ENCODE measurements at places on chromosomes 5 and 9.

- peak; percentile 34 for DNase-seq
Observed at GRCh38 chr5:176366232-176366894, 1.1 kb downstream of the ARL10 start.

GRCh38 chr5:169837686-169838085 lies 142.6 kb downstream of the INSYN2B start:
- DNase-seq = no peak

- peak; percentile 70 for DNase-seq
Observed at GRCh38 chr9:87557996-87558395, 60.3 kb downstream of the DAPK1 start.

GRCh38 chr5:8585230-8586018 lies 716.5 kb downstream of the MTRR start:
- no peak for DNase-seq

GRCh38 chr5:144548936-144549335 lies 378.3 kb downstream of the KCTD16 start:
- DNase-seq = no peak

GRCh38 chr5:168234133-168234532 lies 57.3 kb upstream of the WWC1 start:
- no peak for DNase-seq

DNA sequence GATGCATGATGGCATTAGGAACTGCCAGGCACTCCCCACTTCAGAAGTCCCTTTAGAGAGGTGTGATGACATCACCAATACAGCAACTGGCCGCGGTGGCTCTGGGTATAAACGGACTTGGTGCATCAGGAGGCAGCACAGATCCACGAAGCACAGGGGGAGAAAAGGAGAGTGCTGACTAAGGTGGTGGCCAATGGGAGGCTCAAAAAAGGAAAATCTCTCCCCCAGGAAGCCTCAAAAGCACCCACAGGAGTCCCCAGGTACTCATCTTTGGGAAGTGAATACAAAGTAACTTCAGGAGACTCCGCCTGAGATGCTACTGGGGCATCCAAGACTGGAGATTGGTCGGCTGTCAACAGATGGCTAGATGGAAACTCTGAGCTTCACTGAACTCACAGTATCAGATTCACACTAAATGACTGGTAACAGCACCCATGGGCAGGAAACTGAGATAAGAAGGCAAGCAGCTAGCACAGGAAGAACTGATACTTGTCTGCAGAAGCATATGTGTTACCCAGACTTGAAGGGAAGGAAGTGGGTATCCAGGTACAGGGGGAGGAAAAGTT lies 7.6 kb downstream of the TTC39B start:
- DNase-seq = no peak

GRCh38 chr5:157747766-157748700 lies 4.5 kb downstream of the LSM11 start:
- DNase-seq = no peak

- peak; percentile 16 for DNase-seq
Observed at GRCh38 chr5:172549696-172550095, 91.4 kb upstream of the NEURL1B start.

DNA sequence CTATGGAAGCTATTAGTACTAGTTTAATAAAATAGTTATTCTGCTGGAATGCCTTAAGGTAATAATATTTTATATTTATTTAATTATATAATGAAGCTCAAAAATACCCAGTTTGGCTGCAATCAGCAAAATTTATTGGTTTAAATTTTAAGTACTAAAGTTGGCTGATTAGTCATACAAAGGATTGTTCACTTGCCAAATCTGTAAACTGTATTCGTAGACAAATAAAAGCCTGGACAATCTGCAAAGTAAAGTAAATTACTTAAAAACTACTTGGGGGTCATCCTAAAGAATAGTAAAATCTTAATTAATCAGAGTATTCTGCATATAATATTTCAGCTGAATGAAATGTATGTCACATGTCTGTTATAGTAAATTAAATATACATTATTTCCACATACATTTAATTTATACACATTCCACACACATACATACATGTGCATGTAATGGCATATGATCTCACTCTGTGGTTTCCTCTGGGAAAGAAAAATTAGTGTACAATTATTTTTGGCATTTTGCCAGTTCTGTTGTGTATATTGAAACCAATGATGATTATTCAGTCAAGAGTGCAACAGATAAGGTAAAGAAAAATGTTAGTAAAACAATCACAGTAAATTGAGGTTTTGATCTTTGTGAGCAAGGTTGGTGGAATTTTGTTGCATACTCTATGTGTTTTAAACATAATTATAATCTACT lies 455.9 kb downstream of the CDH9 start:
- DNase-seq = no peak

DNA sequence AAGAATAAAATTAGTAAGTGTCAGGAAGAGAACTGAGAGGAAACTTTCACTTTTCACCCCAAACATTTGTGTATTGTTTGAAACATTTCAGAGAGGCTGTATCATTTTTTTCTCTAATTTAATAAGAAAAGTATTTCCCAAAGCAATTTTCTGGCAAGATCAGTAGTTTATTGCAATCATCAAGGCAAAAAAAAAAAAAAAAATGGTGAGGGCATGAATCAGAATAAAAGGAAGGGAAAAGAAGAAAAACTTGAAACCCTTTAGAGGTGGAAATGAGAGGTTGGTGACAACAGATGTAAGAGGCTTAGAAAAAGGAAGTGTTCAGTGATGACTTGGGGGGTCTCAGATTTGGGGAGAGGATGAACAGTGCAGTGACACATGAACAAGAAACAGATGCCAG lies 13.3 kb downstream of the SHC3 start:
- no peak for DNase-seq

DNA sequence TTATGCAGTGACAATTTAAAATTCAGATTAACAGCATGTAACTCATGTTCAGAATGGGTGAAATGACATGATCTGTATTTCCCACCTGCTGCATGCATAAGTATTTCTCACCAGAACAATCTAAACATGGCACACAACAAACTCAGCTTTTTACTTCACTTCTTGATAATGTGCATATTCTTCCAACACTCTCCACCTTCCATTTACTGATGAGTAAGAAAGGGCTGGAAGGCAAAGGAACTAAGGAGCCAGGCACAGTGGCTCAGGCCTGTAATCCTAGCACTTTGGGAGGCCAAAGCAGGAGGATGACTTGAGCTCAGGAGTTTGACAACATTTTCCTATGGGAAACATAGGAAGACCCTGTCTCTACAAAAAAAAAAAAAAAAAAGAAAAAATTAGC lies 35.8 kb upstream of the SAP30L start:
- no peak for DNase-seq

DNA sequence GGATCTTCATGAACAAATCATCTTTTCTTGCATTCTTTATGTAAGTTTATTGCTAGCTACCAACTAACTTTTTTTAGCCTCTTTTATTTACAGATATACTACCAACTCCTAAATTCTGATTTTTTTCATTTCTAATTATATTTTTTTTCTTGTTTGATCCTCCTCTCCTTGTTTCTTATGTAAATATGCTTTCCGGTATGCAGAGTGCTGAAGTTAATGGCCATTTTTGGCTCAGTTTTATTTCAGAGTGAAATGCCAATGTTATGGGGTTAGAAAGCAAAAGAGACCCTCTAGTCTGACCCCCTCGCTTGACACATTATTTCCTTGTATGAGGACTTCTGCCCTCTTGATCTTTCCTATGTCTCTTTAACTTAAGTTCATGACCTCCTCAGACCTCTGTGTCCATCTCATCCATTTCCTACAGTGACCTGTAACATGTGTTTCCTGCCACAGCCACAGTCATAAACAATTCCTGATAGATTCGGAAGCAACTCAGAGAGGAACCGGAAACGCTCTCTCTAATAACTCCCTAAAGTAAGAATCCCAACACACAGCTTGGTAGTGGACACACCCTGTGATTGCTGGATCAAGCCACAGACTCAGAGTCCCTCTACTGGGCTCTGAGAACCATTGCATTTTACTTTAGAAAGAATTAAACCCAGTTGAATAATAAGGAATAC lies 42.9 kb upstream of the AFAP1L1 start:
- DNase-seq = no peak

DNA sequence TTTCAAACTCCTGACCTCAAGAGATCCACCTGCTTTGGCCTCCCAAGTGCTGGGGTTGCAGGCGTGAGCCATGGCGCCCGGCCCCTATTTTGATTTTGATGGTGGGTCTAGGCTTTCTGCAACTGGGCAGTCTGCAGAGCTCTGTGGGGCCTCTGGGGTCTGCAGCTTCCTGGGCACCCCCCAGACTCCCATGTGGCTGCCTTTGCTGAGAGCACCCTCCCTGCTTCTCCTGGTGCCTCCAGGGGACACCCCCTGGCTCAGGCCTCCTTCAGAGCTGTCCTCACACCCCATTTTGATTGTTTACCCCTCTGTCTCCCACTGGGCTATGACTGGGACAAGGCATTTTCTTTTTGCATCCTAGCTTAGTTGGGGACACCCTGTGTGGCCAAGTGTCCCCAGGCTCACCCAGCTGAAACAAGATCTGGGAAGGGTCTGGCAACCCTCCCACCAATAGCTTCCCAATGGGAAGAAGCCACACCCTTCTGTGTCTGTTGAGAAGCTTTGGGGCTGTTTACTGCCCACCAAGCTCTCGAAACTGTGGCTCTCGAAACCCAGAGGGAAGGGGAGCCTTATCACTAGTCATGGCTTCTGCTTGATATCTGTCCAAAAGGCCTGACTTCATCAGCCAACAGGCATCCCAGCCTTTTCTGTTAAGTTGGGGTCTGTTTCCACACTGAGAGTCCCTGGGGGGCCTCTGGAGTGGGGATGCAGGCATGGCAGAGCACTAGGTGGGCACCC lies 204.4 kb upstream of the IER5L start:
- no peak for DNase-seq

- no peak for DNase-seq
Observed at GRCh38 chr5:17203329-17204132, 13.9 kb upstream of the BASP1 start.

DNA sequence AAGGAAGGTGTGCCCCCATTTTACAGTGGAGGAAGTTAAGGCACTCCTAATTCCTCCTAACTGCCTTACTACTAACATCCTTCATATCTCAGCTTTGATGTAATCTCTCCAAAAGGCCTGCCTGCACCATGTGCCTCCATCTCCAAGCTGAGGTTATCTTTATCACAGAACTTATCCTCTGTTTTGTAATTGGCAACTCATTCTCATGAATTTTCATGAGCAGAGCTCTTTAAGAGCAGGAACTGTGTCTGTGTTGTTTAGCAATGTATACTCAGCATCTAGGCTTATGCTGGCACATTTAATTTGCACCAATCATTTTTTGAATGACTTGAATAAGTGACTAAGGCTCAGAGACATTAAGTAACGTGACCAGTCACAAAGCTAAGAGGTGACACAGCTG lies 147.9 kb upstream of the VLDLR start:
- DNase-seq = no peak

- DNase-seq = no peak
Observed at GRCh38 chr9:13478160-13478559, 198.7 kb upstream of the MPDZ start.

- DNase-seq = peak; percentile 88
Observed at GRCh38 chr9:129737479-129738274, 15.2 kb downstream of the PTGES start.

DNA sequence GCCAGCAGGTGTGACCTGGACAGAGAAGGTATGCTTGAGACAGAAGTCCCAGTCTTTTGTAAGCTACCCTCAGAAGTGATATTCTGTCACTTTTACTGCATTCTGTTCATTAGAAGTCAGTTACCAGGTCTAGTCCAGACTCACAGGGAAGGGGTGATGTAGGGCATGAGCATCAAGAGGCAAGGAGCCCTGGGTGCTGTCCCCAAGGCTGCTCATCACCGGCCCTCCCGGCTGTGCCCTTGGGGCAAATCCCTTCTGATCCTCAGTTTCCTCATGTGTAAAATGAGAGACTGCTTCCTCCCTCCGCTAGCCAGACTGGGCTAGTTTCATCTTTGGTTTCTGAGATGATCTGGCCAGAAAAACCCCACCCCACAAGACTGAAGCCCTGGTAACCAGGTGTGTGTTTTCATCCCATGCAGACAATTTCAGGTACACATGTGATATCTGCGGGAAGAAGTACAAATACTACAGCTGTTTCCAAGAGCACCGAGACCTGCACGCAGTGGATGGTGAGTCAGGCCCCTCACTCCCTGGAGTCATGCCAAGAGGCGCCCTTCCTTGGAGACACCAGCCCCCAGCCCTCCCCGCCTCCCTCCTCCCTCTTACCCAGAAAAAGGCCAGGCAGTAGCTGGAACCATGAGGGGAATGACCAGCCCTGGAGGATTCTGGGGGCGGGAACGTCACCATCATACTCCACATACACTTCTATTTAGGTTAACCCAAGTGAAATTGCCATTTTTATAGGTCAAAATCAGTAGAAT lies 71.0 kb downstream of the AMBP start:
- DNase-seq = no peak

DNA sequence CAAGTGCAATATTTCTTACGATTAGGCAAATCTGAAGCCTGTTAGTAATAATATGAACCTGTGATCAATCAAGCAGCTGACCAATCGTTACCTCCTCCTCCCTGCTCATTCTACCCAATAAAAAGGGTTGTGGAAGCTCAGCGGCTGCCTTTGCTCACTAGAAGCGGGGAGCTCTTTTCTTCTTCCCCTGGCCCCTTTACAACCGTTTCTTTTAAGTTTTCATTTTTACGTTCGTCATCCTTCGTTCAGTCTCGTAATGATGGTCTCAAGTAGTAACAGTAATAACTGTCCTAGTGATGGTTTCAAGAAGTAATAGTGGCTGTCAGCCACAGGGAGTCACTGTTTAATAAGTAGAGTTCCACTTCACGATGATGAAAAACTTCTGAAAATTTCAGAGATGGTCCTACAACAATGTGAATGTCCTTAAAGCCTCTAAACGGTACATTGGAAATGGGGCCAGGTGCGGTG lies 6.2 kb downstream of the UGT3A2 start:
- no peak for DNase-seq

- DNase-seq = no peak
Observed at GRCh38 chr5:178525906-178526732, 64.1 kb downstream of the COL23A1 start.

GRCh38 chr9:128743421-128743820 lies 19.5 kb upstream of the ZDHHC12 start:
- DNase-seq = no peak

DNA sequence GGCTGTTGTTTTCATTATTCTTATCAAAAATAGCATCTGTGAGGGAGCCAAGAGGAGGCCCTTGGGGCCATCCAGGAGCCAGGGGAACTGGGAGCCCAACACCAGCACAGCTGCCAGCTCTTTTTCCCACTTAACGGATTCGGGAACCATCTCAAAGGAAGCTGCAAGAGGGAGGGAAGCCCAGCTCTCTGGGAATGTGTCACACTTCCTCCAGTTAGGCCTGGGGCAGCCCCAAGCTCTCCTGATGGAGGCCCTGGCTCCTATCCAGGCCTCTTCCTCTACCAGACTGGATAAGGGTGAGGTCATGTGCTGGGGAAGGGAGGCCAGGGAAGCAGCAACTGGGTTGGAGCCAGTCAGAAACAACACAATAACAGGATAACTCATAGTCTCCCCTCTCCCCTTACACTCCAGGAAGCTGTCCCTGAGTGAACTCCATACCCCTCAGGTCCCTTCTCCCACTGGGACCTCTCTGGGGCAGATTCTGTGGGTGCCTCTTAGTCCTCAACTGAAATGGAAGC lies 12.7 kb downstream of the CSF2 start:
- DNase-seq = peak; percentile 60
